ENCODE measurements at places on chromosomes 16 and 17.
A peak's percentile ranks its signal among the peaks of the same experiment; 100 is the strongest.

DNA sequence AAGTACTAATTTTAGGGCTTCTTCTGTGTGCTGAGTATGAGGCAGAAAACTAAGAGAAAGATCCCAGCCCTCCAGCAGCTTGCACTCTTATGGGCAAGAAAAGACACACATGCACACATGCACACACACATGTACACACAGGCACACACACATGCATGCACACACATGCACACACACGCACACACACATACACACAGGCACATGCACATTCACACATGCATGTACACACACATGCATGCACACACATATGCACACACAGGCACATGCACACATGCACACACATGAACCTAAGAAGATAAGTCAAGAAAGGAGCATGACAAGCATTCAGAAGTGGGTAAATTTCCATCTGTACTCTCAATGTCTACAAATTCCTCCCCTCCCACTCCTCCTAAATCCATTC is 130.2 kb downstream of the IRX3 start:
- DNase-seq: no peak

GRCh38 chr16:67084345-67085028 is 25.3 kb upstream of the PHAF1 start:
- no peak for DNase-seq

DNA sequence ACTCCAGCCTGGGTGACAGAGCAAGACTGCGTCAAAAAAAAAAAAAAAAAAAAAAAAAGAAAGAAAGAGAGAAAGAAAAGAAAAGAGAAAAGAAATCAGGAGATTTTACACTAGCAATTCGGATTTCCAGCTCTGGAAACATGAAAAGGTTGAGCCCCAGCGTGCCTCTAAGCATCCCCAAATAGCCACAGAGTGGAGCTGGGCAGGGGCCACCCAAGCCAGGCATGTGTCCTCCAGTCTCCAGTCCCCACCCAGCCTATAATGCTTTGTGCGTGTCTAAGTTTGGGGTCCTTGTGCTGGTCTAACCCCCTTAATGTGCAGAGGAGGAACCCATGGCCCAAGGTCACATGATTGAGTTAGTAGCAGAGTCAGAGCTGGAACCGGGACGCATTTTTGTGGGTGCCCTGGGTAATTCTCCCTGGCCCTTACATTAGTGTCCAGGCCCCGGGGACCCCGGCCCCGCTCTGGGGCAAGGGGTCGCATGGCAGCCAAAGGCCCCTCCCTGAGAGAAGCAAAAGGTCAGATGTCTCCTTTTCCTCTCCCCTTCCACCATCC is 19.9 kb downstream of the ADAM11 start:
- DNase-seq: no peak

DNA sequence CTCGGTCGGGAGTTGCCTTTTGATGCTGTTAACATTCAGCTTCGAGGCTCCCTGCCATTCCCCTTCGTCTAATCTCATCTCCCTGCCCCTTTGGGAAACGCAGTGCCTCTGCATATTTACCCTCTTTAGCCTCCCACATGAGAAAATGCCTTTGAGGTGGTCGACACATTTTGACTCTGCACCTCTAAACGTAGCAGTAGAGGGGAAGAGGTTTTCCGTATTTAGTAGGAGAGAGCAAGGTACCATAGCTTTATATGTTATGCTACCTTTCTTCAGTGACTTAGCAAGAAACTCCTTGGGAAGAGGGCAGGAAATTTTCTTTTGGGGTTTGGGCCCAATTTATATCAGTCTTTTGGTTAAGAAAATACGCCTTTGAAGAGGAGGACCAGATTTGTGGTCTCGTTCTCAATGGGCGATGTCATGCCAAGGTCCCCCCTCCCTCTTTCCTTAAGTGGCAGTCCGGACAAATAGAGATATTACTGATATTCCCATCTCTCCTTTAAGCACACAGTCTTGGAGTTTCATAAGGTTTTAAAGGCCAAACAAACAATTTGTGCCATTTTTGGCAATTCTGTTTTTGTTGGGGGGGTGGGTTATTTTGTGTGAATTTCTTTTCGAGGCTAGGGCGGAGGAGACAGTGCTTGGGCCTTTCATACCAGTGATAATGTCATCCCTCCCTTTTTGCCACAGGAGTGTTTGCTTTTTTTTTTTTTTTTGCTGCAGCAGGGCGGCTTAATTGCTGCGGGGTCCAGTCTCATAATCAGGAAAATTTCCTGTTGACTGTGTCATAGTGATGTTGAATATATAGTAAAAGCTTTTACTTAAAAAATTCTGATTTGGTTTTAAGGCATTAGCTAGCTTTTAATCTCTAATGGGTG is 1.5 kb downstream of the PAFAH1B1 start:
- no peak for DNase-seq

- DNase-seq: no peak
Observed at GRCh38 chr16:51391798-51392511, 240.9 kb upstream of the SALL1 start.

GRCh38 chr16:6682142-6682811 is 650.4 kb upstream of the RBFOX1 start:
- DNase-seq: peak; percentile 48

GRCh38 chr17:31629696-31630470 is 229.2 kb downstream of the COPRS start:
- no peak for DNase-seq

GRCh38 chr17:76063875-76064546 is 8.3 kb downstream of the SRP68 start:
- DNase-seq: peak; percentile 62

DNA sequence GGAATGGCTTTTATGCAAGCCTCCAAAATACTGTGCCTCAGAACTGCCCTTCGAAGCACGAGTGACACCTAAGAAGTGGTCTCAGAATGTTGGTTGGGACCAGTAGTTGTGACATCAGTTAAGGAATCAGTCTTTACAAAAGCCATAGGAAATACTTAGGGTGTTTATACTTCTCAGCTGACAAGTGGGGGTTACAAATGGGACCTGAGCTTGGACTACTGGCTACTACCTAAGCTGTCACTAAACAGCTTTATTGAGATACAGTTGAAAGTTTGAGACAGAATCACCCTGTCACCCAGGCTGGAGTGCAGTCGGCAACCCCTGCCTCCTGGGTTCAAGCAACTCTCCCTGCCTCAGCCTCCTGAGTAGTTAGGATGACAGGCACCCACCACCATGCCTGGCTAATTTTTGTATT is 5.0 kb downstream of the RPL19 start:
- no peak for DNase-seq

- DNase-seq: no peak
Observed at GRCh38 chr16:49833085-49833484, 22.8 kb downstream of the ZNF423 start.

- DNase-seq: no peak
Observed at GRCh38 chr17:8758137-8758596, at the start of gene SPDYE4. SPDYE4 (minus strand) TSS chr17:8758546; CDS start chr17:8758382, 164 bp downstream.

- DNase-seq: no peak
Observed at GRCh38 chr17:19546289-19547065, 12.8 kb downstream of the SLC47A1 start.

DNA sequence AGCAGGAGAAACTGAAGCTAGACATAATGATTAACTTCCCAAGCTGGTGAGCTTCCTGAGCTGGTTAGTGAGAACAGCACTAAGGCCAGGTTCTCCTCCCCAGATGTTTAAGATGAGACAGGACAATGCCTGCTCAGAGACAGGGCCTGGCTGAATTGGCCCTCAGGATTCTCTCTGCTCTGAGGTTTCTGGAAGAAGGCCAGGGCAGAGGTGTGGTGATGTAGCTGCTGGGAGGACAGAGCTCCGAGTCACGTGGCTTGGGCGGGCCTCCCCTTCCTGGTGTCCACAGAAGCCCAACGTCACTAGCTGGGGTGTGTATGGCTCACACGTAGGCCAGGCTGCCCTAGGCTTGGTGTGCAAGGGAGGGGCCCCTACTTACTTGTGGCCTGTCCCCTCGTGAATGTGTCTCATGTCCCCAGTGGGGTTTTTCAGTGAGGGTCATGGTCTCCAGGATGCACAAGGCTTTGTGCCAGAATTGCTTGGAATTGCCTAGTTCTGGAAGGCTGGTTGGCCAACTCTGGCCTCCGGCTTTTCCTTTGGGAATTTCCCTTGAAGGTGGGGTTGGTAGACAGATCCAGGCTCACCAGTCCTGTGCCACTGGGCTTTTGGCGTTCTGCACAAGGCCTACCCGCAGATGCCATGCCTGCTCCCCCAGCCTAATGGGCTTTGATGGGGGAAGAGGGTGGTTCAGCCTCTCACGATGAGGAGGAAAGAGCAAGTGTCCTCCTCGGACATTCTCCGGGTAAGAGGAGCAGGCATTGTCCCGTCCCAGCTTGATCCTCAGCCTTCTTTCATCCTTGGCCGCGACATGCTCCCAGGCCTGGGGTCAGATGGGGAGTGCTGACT is 3.4 kb downstream of the NOD2 start:
- peak; percentile 76 for DNase-seq

DNA sequence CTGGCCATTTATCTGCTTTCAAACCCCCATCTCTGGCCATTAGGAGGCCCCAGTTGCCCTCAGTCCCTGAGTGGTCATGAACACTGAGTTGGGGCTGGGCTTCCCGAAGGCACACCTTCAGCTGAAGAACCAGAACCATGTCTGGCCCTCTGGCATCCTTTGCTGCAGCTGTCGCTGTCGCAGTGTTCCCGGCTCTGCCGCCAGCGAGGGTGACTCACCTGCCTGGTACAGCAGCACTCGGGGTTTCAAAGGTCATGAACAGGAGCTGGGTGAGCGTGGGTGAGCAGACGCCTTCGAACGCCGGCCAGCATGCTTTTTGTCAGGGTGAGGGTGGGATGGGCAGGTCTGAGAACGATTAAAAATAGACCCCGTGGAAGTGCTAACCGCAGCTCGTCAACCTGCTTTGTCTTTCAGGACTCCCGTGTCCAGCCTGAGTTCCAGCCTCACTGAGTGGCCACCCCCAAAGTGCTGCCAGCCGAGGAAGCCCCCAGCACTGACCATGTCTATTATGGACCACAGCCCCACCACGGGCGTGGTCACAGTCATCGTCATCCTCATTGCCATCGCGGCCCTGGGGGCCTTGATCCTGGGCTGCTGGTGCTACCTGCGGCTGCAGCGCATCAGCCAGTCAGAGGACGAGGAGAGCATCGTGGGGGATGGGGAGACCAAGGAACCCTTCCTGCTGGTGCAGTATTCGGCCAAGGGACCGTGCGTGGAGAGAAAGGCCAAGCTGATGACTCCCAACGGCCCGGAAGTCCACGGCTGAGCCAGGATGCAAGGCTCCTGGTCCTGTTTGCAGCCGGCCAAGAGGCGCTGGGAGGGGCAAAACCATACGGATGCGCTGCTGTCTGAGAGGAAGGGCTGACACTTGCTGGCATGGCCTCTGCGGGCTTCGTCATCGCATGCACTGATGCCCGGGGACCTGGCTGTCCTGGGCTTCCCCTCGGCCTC is 7.6 kb downstream of the SNN start:
- no peak for DNase-seq

DNA sequence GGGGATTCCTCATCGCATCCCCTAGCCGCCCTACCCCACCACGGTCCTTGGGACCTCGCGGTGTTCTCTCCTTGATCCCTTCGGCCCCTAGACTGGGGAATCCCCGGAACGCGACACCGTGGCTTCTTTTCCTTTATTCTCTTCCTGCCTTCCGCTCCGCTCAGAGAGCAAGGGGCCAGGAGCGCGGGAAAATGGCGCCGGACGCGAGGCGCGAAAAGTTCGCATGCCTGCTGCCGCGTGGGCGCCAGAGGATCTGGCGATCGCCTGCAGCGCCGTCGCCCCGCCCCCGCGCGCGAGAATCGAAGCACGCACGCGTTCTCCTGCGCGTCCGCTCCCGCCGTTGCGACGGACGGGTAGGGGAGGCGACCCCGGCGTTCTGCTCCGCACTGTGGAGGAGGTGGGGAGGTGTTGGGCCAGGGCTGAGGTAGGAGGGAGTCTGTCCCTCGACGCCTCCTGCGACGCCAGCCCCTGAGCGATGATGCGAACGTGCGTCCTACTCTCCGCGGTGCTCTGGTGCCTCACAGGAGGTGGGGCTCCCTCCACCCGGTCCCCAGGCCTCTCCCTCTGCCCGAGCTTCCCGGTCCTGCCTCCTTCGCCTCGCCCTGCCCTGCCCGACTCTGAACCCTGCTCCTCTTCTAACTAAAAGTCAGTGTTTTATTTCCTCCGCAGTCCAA is at the start of gene ZPBP2:
Gene ZPBP2, plus strand, starts transcription at position 323 of the 674 bp plus-strand sequence. Its CDS starts 153 bp downstream, at position 476.
- DNase-seq: peak; percentile 67

GRCh38 chr17:82588266-82589175 is 59.7 kb downstream of the WDR45B start:
- DNase-seq: no peak

GRCh38 chr16:75296606-75297005 is 45.2 kb upstream of the BCAR1 start:
- DNase-seq: no peak

DNA sequence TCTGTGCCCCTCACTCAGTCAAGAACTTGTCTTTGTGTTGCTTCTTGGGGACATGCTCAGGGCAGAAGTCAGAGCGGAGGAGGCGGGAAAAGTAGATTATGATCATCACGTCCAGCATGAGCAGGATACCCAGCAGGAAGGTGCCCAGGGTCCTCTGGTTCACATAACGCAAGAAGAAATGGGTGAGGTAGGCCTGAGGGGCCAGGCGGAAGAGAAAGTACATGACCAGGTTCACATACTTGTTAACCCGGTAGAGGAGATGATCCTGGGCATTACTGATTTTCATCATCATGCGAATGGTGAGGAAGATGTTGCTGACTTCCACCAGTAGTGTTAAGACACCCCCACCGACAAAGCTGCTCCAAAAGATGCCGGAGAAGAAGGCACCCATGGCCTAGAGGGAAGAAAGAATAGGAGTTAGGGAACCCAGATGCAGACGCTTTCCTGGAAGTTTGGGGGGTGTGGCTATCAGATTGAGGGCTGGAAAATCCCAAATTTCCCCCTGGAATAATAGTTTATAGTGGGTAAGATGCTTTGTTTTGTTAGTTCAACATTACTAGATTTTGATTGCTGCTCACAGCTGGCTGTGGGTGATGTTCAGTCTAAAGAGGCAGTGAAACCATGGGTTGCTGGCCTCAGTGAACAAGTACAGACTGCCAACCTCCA is 1.4 kb downstream of the TLCD1 start:
- peak; percentile 48 for DNase-seq

DNA sequence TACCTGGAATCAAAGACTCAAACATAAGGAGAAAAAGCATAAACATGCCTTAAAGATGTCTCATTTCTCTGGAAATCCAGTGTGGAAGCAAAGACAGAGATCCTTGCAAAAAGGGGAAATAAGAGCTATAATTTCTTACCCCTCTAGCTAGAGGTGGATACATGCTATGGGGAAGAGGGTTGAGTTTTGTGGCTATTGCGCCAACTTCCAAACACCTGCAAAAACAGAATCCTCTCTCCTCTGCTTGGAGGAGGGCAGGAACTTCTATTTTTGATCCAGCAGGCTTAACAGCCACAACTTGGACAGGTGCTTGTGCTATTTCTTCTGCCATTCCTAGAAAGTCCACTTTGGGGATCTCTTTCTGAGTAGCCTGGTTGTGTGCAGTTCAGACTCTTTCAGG is 21.5 kb upstream of the NUDT7 start:
- no peak for DNase-seq

GRCh38 chr17:45413498-45413923 is 19.2 kb downstream of the ARHGAP27 start:
- no peak for DNase-seq

GRCh38 chr16:8952281-8952751 is 11.4 kb downstream of the USP7 start:
- DNase-seq: no peak

Data from stimulated activated CD8-positive, alpha-beta memory T cell treated with anti-CD3 and anti-CD28 coated beads, Interleukin-4, amount 100 ng/mL, for 48 hours (primary cell).